ENCODE measurements at places on chromosomes 12 and 14.

DNA sequence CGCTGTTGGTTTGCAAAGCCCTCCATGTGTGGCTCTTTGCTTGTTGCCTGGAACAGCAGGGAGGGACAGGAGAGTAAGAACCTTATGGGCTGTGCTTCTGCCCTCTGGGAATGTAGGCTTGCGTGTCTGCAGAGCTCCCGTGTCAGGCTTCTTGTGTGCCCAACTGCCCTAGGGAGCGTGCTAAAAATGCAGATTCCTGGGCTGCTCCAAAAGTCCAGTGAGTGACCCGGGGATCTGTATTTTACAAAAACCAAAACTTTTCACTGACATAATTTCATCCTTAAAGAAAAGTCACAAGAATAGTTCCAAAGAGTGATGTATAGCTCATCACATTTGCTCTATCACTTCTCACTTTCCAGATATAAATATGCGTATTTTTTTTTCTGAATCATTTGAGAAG is 34.8 kb upstream of the CCDC63 start:
- no peak for DNase-seq

GRCh38 chr12:106710143-106710893 is 64.2 kb upstream of the RIC8B start:
- no peak for DNase-seq

- no peak for DNase-seq
Measured at GRCh38 chr12:118271770-118272417, 100.8 kb downstream of the TAOK3 start.

GRCh38 chr12:61348871-61349270 is 911.3 kb upstream of the USP15 start:
- no peak for DNase-seq

GRCh38 chr12:57469296-57470164 is 9.9 kb downstream of the GLI1 start:
- DNase-seq = no peak

DNA sequence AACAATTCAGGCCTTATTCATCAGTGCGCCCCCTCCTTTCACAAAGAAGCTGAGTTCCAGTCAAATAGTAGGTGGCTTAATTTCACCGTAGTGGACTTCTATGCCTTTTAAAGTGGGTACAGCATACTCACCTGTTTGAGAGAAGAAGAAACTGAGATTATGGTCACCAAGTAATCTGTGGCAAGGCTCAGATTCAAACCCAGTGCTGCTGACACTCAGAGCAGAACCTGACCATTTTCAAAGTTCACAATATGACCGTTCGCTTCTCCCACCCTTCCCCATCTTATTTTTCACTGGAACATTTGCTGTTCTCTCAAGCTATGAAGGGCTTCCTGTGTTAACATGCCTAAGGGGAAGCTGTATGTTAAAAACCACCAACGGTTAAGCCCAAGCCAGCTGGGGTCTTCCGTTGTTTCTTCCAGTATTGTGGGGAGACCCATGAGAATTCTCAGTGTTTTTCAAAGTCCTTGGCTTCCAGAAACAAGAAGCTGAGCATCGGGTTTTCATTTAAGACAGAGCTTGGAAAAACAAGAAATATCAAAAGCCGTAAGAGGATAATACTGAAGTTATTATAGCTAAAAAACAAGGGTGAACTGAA is 6.1 kb upstream of the PSMA6 start:
- DNase-seq = no peak

- peak; percentile 73 for DNase-seq
Measured at GRCh38 chr14:104318558-104319490, 180.4 kb downstream of the KIF26A start.

DNA sequence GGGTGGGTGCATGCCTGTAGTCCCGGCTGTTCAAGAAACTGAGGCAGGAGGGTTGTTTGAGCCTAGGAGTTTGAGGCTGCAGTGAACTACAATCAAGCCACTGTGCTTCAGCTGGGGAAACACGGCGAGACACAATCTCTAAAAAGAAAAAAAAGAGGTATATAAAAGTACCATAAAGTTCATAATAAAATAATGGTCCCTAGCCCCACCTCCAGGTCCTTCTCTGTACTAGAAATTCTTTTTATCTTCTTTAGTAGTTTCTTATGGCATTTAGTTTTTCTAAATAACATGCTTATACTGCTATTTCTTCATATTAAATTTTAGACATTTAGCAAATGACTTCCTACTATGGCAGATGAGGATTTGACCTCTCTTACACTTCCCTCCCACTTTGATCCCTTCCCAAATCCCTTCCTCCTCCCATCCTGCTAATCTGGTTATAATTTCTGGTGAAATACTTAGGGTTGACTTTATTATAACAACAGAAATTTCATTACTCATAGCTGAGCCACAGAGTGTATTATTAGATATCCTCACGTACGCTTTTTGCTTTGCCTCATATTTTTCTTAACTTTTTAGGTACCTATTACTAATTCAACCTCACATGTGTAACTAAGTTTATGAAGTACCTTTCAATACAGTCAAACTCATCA is 94.7 kb downstream of the SLC41A2 start:
- DNase-seq = no peak

DNA sequence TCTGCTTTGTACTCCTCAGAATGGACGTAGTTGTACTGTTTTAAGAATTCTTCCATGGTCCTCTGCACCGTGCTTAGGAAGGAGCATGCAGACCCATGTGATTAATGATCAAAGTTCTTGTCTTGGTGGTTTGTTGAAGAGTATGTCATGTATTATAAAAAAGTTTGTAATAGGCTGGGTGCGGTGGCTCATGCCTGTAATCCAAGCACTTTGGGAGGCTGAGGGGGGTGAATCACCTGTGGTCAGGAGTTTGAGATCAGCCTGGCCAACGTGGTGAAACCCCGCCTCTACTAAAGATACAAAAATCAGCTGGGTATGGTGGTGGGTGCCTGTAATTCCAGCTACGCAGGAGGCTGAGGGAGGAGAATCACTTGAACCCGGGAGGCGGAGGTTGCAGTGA is 61.8 kb upstream of the RTL1 start:
- DNase-seq = no peak

DNA sequence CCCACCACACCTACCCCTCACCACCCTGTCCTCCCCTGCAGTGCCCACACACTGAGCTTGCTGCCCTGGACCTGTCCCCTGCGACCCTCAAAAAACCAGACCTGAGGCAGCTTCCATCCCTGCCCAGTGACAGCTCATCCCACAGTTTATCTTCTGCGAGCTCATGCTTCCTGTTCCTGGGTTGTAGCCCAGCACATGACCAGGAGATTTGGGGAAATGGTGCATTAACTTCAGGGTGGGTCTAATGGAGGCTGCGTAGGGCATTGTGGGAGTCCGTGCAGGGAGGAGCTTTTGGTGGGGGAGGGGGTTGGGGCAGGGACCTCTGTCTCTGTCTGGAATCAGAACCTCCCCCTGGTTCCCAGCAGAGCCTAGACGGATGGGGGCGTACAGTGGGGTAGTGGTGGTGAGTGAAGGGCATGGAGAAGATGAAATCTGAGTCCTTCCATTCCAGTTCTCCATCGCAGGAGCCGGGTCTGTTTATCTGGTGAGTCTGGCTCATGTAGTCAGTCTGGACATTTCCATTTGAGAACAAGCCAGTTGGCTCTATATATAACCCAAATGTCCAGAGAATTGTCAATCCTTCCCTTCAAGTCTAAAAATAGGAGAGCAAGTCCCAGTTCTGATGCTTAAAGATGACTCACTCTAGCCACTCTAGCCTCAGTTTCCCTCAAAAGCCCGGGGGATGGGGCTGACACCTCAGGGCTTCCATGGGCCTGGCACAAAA is 270.9 kb downstream of the CACNA1C start:
- no peak for DNase-seq

DNA sequence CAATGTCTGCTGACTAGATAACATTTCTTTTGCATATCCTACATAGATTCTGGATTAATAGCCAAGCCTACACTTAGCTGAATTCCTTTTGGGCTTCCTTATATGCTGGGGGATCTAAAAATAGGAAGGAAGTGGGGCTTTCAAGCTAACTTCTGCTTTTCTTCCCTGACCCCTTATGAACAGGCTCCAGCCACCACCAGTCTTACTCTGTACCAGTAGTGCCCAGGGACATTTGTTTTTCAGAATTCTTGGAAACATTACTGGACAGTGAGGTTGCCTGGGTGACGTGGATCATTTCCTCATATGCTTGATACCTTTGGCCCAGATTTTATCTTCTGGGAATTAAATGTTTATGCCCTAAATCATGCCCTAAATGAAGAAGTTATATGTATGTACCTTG is 55.9 kb upstream of the SRRM4 start:
- no peak for DNase-seq

GRCh38 chr12:104510145-104510872 is 53.6 kb downstream of the CHST11 start:
- no peak for DNase-seq

DNA sequence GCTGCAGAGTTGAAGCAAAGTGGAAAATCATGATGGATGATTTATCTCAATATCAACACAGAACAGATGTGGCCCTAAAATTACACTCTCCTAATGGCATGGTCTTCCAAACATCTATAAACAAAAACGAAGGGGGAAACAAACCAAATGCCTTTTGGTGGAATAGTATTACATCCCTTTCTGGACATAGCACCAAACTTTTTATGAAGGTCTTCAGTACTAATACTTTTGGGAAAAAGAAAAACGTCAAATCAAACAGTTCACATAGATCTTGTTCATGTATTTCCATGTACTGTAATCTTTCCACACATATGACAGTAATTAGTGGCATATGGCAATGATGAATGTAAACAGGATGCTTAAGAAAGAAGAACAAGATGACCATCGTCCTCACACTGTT is 22.9 kb upstream of the ANAPC7 start:
- DNase-seq = no peak

DNA sequence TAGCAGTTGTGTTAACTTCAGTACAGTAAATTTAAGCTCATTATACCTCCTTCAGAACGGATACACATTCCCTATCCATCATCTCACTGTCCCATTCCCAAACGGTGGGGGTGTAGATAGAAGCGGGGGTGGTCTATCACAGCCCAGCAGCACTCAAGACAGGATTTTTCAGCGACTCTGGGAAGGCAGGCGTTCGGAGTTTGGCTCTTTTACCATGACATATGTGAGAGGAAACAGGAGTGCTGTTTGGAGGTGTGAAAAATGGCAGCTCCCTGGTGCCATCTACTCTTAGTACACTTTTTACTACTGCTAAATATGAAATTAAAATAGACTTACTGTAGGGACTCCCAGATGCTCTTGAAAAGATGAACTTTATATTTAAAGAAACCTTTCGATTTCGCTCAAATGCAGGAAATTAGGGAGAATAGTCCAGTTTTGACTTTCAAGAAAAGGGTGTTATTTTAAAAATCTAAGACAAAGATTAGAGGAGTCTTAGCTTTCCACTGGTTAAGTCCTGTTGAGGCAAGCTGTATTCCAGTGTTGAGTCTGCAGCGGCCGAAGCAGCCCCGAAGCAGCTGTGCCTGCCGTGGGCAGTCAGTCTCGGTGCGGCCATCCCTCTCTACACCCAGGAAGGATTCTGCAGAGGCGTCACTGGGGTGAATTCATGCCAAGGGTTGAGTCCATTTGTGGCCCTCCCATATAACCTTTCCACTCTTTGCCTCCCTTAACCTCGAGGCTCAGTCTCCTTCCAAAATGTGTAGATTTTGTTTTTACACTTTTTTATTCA is 42.1 kb downstream of the KCNMB4 start:
- DNase-seq = no peak

- no peak for DNase-seq
Measured at GRCh38 chr12:91189516-91189915, 6.9 kb upstream of the DCN start.

DNA sequence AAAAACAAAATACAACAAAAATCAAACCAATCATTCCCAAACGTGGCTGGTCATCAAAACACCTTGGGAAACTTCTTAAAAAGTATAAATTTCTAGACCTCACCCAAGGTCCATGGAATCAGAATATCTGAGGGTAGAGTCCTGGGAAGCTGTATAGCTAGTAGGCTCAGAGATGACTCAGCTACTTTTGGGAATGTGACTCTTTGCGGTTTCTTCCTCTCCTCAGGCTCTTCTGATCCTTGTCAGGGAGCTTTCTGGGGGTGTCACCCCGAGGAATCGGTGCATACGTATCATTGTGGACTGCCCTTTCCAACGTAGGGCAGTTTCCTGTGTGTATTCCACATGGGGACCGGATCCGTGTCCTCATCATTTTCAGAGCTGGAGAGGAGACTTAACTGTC is 14.8 kb downstream of the JDP2 start:
- DNase-seq = no peak

DNA sequence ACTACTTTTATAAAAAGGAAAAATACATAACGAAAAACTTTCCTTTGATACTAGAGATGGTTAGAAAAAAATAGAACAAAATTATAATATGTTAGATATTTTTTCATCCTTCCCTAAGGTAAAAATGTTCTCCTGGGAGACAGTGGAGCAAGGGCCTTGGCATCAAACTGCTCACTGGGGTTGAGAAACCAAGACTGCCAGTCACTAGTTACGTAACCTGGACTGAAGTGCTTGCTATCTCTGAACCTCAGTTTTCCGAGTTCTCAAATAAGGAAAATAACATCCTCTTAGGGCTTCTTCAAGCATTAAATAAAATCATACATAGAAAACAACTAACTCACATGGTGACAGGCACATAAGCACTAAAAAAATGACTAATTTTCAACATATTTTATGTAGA is 48.2 kb upstream of the FRMD6 start:
- no peak for DNase-seq

DNA sequence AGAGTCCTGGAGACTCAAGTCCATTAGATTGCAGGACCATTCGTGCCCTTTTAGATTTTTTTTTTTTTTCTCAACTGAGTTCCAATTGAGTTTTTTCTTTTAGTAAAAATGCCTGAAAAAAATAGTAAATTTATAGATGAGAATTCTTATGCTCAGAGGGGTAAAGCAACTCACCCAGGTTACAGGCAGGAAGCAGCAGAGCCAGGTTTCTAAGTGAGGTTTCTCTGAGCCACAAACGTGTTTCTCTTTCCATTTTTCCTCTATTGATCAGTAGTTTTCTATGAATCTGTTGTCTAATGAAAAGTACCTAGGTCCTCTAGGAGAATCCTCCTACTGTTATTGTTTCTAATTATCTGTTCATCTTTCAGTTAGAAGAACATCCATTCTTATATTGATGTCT is 66.4 kb upstream of the C12orf71 start:
- DNase-seq = no peak

- DNase-seq = no peak
Measured at GRCh38 chr12:6167327-6168280, 32.6 kb upstream of the CD9 start.

DNA sequence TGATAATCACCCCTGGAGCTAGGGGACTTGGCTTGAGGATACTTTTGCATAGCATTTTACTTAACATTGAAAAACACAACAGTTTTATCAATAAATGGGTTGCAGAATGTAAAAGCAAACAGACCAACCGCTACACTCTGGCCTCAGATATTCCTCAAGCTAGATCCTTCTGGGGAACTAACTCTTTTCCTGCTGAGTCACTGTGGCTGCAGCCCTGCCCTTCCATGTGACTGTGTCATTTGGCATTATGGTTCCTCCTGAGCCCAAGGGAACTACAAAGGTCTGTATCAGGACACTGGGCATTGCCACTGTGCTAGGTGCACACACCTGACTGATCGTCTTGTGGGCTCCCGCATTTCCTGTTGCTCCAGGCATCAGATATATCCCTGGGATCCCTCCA is 56.6 kb downstream of the TTC9 start:
- DNase-seq = peak; percentile 32

- DNase-seq = no peak
Measured at GRCh38 chr12:41039461-41039860, 148.7 kb upstream of the PDZRN4 start.

GRCh38 chr14:61034416-61035120 is 53.5 kb downstream of the SLC38A6 start:
- DNase-seq = no peak

All from left ventricle myocardium superior (tissue), 1 donor.